ENCODE measurements at places on chromosomes 1 and 21.
A peak's percentile ranks its signal among the peaks of the same experiment; 100 is the strongest.

DNA sequence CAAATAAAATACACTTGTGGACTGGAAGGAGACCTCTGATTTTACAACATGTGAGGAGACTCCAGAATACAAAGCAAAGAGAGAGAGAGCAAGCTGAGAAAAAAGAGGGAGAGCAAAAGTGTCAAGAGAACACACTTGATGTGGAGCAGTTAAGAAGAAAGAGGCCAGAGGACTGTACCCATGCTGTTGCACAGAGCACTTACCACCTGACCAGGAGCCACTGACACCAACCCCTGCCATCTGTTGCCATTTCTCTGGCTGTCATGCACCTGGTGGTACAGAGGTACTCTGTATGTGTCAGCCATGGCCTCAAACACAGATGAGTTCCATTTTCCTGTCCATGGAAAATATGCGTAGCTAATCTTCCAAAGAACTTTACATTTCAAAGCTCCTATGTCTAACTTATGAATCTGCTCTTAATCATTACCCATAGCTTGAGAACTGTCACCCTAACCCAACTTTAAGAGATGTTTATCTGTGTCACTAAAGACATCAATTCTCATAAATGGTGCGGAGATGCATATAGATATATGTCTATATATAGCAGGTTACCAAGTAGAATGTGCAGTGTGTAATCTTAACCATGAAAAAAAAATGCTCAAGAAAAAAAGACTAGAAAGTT lies 32.8 kb upstream of the ABCD3 start:
- no peak for DNase-seq

- DNase-seq: no peak
These were observed 87.8 kb upstream of the MAP1LC3C start for GRCh38 chr1:242086706-242087105.

GRCh38 chr1:206897175-206897574 lies at the start of gene IL24:
IL24 (plus strand) TSS chr1:206897443; CDS start chr1:206897833, 390 bp downstream.
- no peak for DNase-seq

GRCh38 chr1:17347769-17348592 lies 24.0 kb upstream of the PADI6 start:
- DNase-seq: no peak

GRCh38 chr21:18877917-18878316 lies 474.3 kb upstream of the TMPRSS15 start:
- no peak for DNase-seq

DNA sequence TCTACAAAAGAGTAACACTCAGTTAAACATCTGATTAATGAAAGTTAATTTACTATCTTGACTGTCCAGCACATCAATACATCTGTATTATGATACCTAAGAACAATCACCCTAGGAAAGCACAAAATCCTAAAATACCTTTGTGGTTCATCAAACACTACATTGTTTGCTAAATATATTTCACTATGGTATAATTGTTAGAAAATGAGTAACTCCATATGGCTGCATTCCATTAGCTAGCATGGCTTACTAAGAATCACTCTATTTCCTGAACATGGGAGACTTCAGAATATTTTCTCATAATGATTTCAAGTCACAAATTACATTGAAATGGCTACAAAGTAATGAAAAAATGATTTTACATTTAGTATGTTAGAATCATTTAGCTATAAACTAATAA lies 12.5 kb downstream of the TRMT1L start:
- DNase-seq: no peak

DNA sequence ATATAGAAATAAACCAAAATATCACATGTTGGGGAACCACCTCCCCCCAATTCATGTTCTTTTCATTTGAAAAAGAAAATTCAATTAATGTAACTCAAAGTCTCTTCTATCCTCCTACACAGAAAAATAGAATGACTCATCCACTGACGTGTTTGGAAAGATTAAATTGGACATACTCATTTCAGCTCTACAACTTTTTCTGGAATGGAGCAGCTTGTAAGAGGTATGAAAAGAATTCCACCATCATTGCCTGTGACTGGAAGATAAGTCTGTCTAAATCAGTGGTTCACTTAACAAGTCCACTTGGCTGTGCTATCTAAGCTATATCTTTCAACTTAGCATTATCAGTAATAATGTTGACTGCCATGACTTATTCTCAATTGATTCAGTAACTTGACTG lies 702.3 kb downstream of the BRINP3 start:
- DNase-seq: no peak

DNA sequence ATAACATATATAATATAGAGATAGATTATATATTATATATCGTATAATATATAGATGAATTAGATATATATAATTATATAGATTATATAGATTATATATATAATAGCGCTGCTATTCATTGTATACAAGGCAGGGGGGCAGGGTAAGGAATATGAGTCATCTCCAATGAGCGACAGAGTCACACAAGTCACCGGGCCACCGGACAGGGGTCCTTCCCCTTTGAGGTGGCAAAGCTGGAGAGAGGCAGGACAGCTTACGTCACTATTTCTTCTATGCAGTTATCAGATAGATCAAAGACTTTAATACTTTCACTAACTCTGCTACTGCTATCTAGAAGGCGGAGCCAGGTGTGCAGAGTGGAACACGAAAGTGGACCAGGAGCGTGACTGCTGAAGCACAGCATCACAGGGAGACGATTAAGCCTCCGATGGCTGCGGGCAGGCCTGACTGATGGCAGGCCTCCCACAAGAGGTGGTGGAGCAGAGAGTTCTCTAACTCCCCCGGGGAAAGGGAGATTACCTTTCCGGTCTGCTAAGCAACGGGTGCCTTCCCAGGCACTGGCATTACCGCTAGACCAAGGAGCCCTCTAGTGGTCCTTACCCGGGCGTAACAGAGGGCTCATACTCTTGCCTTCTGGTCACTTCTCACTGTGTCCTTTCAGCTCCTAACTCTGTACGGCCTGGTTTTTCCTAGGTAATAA lies 2154.7 kb downstream of the MRPL39 start:
- peak; percentile 4 for DNase-seq

GRCh38 chr1:49059087-49059486 lies 282.4 kb upstream of the BEND5 start:
- no peak for DNase-seq

GRCh38 chr1:78483903-78484302 lies 6.9 kb upstream of the PTGFR start:
- no peak for DNase-seq

All from right kidney (tissue), 9 donors.